ENCODE measurements at places on chromosomes 11 and 22. TPM values are rescaled to one million over a fixed set of nuclear protein-coding genes. Genes with fewer than 3 reads are reported as not detected.

GRCh38 chr11:34256626-34257025 is 101.2 kb downstream of the ABTB2 start:
- no peaks in the 10 kb centered on the region for H3K36me3 ChIP-seq
- no peak overlapping the region for H3K4me3 ChIP-seq
- DNase-seq: no peak
- H3K4me1 ChIP-seq: peaks cover 5% of the 10 kb centered on the region
- H3K27me3 ChIP-seq: peaks cover 15% of the 10 kb centered on the region

- H3K4me1 ChIP-seq: peaks cover 24% of the 10 kb centered on the region
- no peaks in the 10 kb centered on the region for H3K27me3 ChIP-seq
- peak; percentile 17 for DNase-seq
- H3K4me3 ChIP-seq: peak overlapping the region; percentile 91
- peaks cover 11% of the 10 kb centered on the region for H3K36me3 ChIP-seq
These were observed 667 bp downstream of the DGCR6L start for GRCh38 chr22:20319041-20319744.

Gene KDM4F
- not detected for total RNA-seq

Gene HYLS1
- 7.0 TPM for total RNA-seq

Gene NLRP14
- 0.13 TPM for total RNA-seq

DNA sequence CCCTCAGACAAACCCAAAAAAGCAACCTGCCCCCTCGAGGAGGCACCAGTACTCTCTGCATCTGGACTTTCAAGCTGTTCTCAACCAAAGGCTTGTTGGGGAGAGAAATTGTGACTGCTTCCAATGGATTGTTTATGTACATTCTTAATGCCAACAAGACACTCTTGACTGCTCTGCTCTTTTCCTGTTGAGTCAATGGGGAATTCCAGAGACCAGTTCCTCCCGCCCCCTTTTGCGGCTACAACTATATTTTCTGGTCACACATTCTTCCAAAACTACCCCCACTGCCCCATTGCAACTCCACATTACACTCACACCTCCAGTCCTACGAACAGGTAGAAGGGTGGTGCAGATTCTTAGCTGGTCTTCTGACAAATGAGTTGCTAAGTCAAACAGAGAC is 187.0 kb downstream of the DSCAML1 start:
- H3K4me1 ChIP-seq: no peaks in the 10 kb centered on the region
- H3K36me3 ChIP-seq: no peaks in the 10 kb centered on the region
- no peaks in the 10 kb centered on the region for H3K27me3 ChIP-seq
- H3K27ac ChIP-seq: no peak overlapping the region

DNA sequence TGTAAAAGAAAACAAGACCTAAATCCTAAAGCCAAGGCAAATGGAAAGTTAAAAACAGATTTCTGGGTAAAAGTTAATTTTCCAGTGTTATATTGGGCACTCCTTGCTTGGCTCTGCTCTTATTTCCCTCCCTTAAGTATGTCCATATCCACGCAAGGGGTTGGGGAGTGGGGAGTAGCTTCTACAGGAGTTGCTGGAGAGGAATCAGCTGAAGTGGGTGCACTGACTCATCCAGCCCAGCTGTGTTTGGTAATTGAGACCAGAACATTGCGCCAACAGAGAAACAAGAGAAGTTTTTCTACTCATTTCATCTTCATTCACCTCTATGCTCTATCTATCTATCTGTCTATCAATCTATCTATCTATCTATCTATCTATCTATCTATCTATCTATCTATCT is 298.4 kb upstream of the PDGFD start:
- no peaks in the 10 kb centered on the region for H3K36me3 ChIP-seq
- H3K4me3 ChIP-seq: no peak overlapping the region
- H3K27ac ChIP-seq: no peak overlapping the region
- DNase-seq: no peak
- no peaks in the 10 kb centered on the region for H3K4me1 ChIP-seq

- no peaks in the 10 kb centered on the region for H3K36me3 ChIP-seq
- H3K27me3 ChIP-seq: no peaks in the 10 kb centered on the region
- no peak overlapping the region for H3K27ac ChIP-seq
- DNase-seq: no peak
These were observed 74.4 kb downstream of the WNT11 start for GRCh38 chr11:76131671-76132631.

- no peaks in the 10 kb centered on the region for H3K27me3 ChIP-seq
- H3K4me1 ChIP-seq: no peaks in the 10 kb centered on the region
- H3K4me3 ChIP-seq: no peak overlapping the region
- no peak for DNase-seq
These were observed 89.5 kb upstream of the HTATIP2 start for GRCh38 chr11:20274031-20274430.

GRCh38 chr11:86641537-86642261 is 30.7 kb downstream of the ME3 start:
- peaks cover 4% of the 10 kb centered on the region for H3K4me1 ChIP-seq
- H3K27me3 ChIP-seq: no peaks in the 10 kb centered on the region
- no peak overlapping the region for H3K4me3 ChIP-seq
- no peak for DNase-seq

DNA sequence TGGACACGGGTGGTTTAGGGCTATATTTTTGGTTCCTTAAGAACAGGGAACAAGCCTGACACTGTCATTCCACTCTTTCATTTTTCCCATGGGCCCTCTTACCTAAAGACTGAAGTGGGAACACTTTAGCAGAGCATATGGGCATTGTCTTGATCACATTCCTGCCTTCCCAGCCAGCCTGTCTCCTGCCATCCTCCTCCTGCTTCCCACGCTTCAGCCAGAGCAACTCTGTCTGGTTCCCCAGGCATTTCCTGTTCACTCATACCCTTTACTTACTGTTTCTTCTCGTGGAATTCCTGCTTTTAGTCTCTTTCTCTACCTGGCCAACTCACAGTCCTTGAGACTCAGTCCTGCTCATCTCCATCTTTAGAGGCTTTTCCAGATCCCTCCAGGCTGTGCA is 22.8 kb downstream of the MRPL16 start:
- no peak for DNase-seq
- no peak overlapping the region for H3K27ac ChIP-seq
- H3K36me3 ChIP-seq: peaks cover 14% of the 10 kb centered on the region
- H3K27me3 ChIP-seq: no peaks in the 10 kb centered on the region
- no peaks in the 10 kb centered on the region for H3K4me1 ChIP-seq

- no peak for DNase-seq
- peak overlapping the region; percentile 48 for H3K27ac ChIP-seq
- H3K27me3 ChIP-seq: no peaks in the 10 kb centered on the region
- H3K36me3 ChIP-seq: no peaks in the 10 kb centered on the region
- H3K4me1 ChIP-seq: peaks cover 26% of the 10 kb centered on the region
These were observed 24.6 kb downstream of the STIM1 start for GRCh38 chr11:3879967-3880542.

- no peak overlapping the region for H3K27ac ChIP-seq
- DNase-seq: no peak
- H3K4me1 ChIP-seq: no peaks in the 10 kb centered on the region
- H3K27me3 ChIP-seq: peaks cover 13% of the 10 kb centered on the region
These were observed 215.3 kb upstream of the TBCEL start for GRCh38 chr11:120808616-120809050.

DNA sequence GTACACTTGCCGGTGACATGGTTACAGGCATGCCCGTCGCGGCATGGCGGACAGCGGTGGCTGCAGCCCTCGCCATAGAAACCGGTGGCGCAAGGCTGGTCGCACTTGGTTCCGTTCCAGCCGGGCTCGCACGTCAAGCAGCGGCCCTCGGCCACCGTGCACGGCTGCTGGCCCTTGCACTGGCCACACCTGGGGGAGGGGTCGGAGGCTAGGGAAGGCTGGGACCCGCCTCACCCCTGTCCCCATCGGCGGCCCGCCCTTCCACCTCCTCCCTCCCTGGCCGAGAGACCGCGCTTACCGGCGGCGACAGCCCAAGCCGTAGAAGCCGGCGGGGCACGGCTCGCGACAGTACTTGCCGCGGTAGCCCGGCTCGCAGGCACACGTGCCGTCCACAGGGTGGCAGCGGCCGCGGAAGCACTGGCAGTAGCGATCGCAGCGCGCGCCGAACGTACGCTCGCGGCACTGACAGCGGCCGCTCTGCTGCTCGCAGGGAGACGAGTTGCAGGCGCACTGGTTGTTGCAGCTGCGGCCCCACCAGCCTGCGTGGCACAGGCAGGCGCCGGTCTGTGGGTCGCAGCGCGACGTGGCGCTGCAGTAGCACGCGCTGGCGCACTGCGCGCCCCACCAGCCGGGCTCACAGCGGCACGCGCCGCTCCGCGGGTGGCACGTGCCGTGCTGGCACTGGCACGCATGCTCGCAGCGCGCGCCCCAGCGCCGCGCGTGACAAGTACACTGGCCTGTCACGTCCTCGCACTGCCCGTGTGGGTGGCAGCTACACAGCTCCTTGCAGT is 6.7 kb downstream of the SCARF2 start:
- no peak overlapping the region for H3K27ac ChIP-seq
- H3K4me3 ChIP-seq: peak overlapping the region; percentile 71
- H3K27me3 ChIP-seq: peaks cover 90% of the 10 kb centered on the region
- H3K4me1 ChIP-seq: peaks cover 44% of the 10 kb centered on the region
- no peaks in the 10 kb centered on the region for H3K36me3 ChIP-seq

Gene GGTLC2
- total RNA-seq: not detected

DNA sequence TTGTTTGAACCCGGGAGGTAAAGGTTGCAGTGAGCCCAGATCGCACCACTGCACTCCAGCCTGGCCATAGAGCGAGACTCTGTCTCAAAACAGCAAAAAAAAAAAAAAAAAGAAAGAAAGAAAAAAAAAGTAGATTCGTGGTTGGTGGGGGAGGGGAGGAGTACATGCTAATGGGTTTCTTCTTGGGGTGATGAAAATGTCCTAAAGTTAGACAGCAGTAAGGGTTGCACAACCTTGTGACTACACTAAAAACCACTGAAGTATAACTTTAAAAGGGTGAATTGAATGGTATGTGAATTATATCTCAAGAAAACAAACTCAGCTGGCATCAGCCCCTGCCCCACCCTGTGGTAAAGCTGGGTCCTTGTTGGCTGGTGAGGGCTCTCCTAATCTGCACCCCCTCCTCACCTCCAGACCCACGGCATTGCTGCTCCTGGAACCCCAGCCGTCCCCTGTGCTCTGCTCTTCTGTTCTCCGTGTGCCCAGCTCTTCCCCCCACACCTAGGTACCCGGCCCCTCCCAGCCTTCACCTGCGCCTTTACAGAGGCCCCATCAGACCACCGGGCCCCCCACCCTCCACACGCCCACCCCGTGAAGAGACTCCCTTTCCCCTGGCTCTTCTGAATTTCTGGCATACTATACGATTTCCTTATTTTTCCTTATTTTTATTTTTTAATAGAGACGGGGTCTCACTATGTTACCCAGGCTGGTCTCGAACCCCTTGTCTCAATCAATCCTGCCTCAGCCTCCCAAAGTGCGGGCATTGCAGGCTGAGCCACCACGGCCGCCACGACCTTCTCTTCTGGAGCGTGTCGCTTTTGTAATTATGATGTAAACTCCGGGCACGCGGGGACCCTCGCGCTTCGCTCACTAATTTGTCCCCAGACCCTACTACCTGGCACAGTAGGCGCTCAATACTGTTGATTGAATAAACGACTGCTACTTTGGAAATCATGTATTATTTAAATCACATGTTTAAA is 924 bp upstream of the FADD start:
- no peak for DNase-seq
- H3K4me3 ChIP-seq: peak overlapping the region; percentile 98
- H3K27ac ChIP-seq: peak overlapping the region; percentile 47
- H3K36me3 ChIP-seq: peaks cover 8% of the 10 kb centered on the region
- H3K27me3 ChIP-seq: peaks cover 5% of the 10 kb centered on the region
- peaks cover 15% of the 10 kb centered on the region for H3K4me1 ChIP-seq

DNA sequence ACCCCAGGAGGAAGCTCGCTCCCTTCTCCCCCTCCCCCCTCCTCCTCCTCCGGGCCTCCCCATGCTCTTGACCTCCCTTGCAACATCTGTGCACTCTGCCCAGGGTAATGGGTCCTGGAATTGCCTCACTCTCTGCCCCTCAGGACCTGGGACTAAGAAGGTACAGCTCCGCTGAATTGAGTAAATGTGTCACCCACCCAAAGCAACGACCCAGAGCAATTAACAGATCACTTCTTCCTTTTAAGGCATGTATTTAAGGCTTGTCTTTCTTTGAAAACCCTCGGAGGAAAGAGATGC is 15.1 kb downstream of the GDPD5 start:
- DNase-seq: no peak
- peaks cover 3% of the 10 kb centered on the region for H3K27me3 ChIP-seq
- H3K27ac ChIP-seq: no peak overlapping the region
- H3K4me1 ChIP-seq: peaks cover 41% of the 10 kb centered on the region

GRCh38 chr22:45226503-45227186 is 14.0 kb downstream of the KIAA0930 start:
- DNase-seq: no peak
- no peak overlapping the region for H3K4me3 ChIP-seq
- no peaks in the 10 kb centered on the region for H3K27me3 ChIP-seq

GRCh38 chr22:29216011-29216872 is 10.5 kb downstream of the EMID1 start:
- no peaks in the 10 kb centered on the region for H3K4me1 ChIP-seq
- no peaks in the 10 kb centered on the region for H3K36me3 ChIP-seq
- peaks cover 2% of the 10 kb centered on the region for H3K27me3 ChIP-seq
- no peak overlapping the region for H3K4me3 ChIP-seq
- DNase-seq: no peak

Gene GSTT2B
- total RNA-seq: not detected

GRCh38 chr11:93392867-93393266 is 62.3 kb downstream of the DEUP1 start:
- no peak overlapping the region for H3K27ac ChIP-seq
- H3K4me1 ChIP-seq: no peaks in the 10 kb centered on the region
- H3K27me3 ChIP-seq: no peaks in the 10 kb centered on the region
- H3K4me3 ChIP-seq: no peak overlapping the region
- no peak for DNase-seq

DNA sequence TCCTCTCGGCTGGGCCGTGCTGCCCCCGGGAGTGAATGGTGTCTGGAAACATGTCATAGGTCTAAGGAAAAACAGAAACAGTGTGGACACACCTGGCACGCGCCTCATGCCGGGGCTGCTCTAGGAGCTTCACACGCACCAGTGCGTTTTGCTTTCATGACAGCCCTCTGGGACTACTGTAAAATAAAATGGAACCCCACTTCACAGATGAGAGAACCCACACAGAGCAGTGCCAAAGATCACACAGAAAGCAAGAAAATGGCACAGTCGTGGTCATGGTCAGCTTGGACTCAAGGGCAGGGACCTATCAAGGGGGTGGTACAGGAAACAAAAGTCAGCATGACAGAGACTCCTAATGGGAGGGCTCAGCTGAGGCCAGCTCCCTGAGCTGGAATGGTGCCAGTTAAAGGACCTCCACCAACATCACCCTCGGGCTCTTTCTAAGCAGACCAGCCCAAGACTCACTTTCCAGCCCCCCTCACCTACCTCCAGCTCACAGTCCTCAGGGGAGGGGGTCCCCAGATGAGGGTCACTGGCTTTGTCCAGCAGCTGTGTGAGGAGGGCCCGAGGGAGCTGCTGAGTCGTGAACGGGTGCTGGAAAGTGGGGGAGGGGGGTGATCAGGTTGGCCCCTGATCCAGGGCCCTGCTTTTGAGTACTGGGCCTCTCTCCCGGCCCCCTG is 3.3 kb downstream of the MAP4K2 start:
- H3K36me3 ChIP-seq: peaks cover 23% of the 10 kb centered on the region
- H3K4me3 ChIP-seq: no peak overlapping the region
- no peaks in the 10 kb centered on the region for H3K27me3 ChIP-seq
- DNase-seq: no peak
- H3K4me1 ChIP-seq: peaks cover 50% of the 10 kb centered on the region
- no peak overlapping the region for H3K27ac ChIP-seq

- no peaks in the 10 kb centered on the region for H3K36me3 ChIP-seq
- no peaks in the 10 kb centered on the region for H3K27me3 ChIP-seq
- no peak for DNase-seq
These were observed 139.8 kb downstream of the GRIK4 start for GRCh38 chr11:120651396-120651795.
